ENCODE measurements at places on chromosomes 12 and 14. TPM values are rescaled to one million over a fixed set of nuclear protein-coding genes. Genes with fewer than 3 reads are reported as not detected.

Gene BMP4
- 3.0 TPM for total RNA-seq

Gene STX2
- 17.6 TPM for total RNA-seq

Gene LRRC10
- not detected for total RNA-seq

Gene DIO3
- total RNA-seq = 0.06 TPM

Gene NFE2
- total RNA-seq = 0.20 TPM

Gene SLC17A8
- total RNA-seq = not detected

Gene SIX6
- total RNA-seq = not detected

Gene ZBTB25
- 7.2 TPM for total RNA-seq

Gene IRAK3
- total RNA-seq = 0.05 TPM

Gene PXN
- total RNA-seq = 182 TPM

Gene B4GALNT3
- total RNA-seq = 1.0 TPM

Gene FOXA1
- total RNA-seq = 12.9 TPM

Gene TMEM52B
- total RNA-seq = 0.14 TPM

Gene SMCO3
- not detected for total RNA-seq

Gene CABP1
- 0.60 TPM for total RNA-seq

Gene MIPOL1
- 3.4 TPM for total RNA-seq

Gene MAP4K5
- 38.9 TPM for total RNA-seq

Gene DNAI7
- 0.11 TPM for total RNA-seq

Gene BTBD6
- total RNA-seq = 30.6 TPM

Gene TRIM9
- total RNA-seq = 10.1 TPM

Gene SRRM4
- total RNA-seq = not detected

Gene ANO4
- not detected for total RNA-seq

Gene CLMN
- total RNA-seq = 5.4 TPM

Gene PPM1H
- 8.2 TPM for total RNA-seq

Gene TTC6
- 0.36 TPM for total RNA-seq

Gene IAPP
- not detected for total RNA-seq

Gene ART4
- total RNA-seq = not detected

Gene ADGRD1
- total RNA-seq = 0.34 TPM

Gene SLC6A15
- 3.5 TPM for total RNA-seq

Gene REM2
- 0.29 TPM for total RNA-seq

Gene TPPP2
- not detected for total RNA-seq

Gene CMA1
- not detected for total RNA-seq

Gene AKAP6
- total RNA-seq = 0.41 TPM

Gene POTEG
- total RNA-seq = not detected

Gene GNG2
- total RNA-seq = 2.1 TPM

Gene KLHL33
- total RNA-seq = not detected

Gene LBHD2
- total RNA-seq = 0.18 TPM

Gene TESPA1
- not detected for total RNA-seq

Gene ANKS1B
- total RNA-seq = 0.49 TPM

Gene KRR1
- total RNA-seq = 64.0 TPM

Gene ABCC9
- total RNA-seq = not detected

Gene LMNTD1
- total RNA-seq = not detected

Gene KRT75
- total RNA-seq = 0.26 TPM

All from A549 treated with DMSO at 1 μM for 4 hours (cell line).